ENCODE measurements at places on chromosomes 1 and 21. TPM values are rescaled to one million over a fixed set of nuclear protein-coding genes. Genes with fewer than 3 reads are reported as not detected.

The OR14I1 gene
- total RNA-seq: not detected

The TTC39A gene
- total RNA-seq: 0.11 TPM

The TRAPPC10 gene
- total RNA-seq: 40.2 TPM

The GAS5 gene
- total RNA-seq: 1,203 TPM

The LMOD1 gene
- not detected for total RNA-seq

All from activated CD4-positive, alpha-beta T cell treated with anti-CD3 and anti-CD28 coated beads for 36 hours (primary cell).